ENCODE measurements at places on chromosomes 5 and 9.

- no peak for DNase-seq
These were observed 168.6 kb downstream of the INSYN2B start for GRCh38 chr5:169811680-169812079.

DNA sequence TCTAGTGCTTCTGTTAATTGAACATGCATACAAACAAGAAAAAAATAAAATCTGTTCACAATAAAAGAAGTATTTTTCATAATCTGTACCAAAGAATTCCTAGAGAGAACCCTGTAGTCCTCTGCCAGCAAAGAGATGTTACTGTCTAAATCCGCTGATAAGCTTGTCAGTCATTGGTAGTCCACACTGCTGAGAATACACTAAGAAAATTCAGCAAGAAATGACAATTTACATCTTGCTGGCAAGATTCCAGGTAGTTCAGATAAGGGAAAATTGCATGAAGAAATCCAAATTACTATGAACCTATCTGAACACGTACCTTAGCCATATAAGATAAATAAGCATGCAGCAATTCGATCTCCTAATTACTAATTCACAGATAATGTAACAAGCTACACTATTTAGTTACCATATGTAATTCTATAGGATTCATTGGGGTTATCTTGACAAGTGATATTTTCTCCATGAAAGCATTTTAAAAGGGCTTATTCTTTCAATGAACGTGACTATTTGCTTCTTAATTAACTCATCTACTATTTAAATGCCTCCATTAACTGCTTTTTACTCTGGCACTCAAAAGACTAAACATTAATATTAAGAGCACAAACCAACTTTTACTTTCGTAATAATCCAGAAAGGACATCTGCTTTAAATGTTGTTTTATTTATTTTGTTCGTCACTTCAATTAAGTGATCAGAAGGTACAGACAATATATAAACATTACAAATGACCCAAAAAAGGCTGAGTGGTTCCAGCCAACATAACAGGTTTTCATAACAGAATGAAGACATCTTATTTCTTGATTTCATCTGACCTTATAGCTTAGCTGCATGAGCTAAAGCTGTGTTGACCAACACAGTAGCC, 9.7 kb downstream of the MPDZ start:
- DNase-seq, result no peak

- DNase-seq, result no peak
These were observed 4.4 kb downstream of the SNX18 start for GRCh38 chr5:54521856-54522479.

GRCh38 chr9:75451505-75451904, 363.2 kb downstream of the OSTF1 start:
- peak; percentile 80 for DNase-seq

DNA sequence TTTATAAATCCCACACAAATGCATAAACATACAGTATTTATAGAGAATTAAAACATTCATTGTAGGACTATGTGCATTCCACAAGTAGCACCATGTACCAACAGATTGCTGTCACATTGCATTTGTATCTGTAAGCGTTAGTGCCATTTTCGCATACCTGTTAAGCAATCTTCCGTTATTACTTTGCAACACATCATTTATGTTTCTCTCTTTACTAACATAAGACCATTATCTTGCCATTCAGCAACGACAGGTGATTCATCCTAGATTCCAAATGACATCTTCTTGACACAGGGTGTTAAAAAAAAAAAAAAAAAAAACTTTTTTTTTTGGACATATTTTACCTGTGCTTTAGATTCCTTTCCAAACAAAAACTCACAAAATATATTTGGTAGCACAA, 511.8 kb downstream of the ELAVL2 start:
- DNase-seq, result no peak

DNA sequence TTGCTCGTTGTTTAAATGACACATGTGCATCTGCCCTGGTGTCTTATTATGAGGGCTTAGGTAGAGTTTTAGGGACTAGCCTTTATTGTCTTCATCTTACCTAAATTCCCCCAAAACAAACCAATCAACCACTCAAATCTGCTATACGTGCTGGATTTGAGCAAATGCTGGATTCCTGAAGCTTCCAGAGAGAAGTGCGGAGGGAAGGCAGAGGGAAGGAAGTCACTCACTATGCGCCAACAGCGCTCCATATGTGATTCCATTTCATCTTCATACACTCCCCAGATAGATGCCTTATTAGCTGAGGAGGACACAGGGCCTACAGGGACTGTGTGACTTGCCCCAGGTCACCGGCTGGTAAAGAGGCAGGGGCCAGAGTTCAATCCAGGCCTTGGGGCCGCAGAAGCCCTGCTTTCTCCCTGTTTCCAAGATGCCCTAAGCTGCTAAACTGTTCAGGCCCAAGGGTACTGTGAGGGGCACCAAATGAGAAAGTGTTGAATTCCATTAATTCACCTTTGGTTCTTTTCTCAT, 63.5 kb downstream of the OTULIN start:
- DNase-seq, result no peak

- no peak for DNase-seq
These were observed 61.0 kb downstream of the STX17 start for GRCh38 chr9:99967457-99967856.

- DNase-seq, result no peak
These were observed 13.8 kb downstream of the SNX30 start for GRCh38 chr9:112764344-112764743.

- peak; percentile 64 for DNase-seq
These were observed 24.9 kb downstream of the MELK start for GRCh38 chr9:36597412-36598178.

GRCh38 chr9:26882154-26882553, 10.4 kb downstream of the CAAP1 start:
- DNase-seq, result no peak

- DNase-seq, result no peak
These were observed 354.8 kb downstream of the TAF11L14 start for GRCh38 chr5:17989036-17989435.

- DNase-seq, result no peak
These were observed 3.0 kb downstream of the SLC22A5 start for GRCh38 chr5:132372542-132372941.

- DNase-seq, result no peak
These were observed 1181.0 kb upstream of the DMAC1 start for GRCh38 chr9:8980496-8981013.

DNA sequence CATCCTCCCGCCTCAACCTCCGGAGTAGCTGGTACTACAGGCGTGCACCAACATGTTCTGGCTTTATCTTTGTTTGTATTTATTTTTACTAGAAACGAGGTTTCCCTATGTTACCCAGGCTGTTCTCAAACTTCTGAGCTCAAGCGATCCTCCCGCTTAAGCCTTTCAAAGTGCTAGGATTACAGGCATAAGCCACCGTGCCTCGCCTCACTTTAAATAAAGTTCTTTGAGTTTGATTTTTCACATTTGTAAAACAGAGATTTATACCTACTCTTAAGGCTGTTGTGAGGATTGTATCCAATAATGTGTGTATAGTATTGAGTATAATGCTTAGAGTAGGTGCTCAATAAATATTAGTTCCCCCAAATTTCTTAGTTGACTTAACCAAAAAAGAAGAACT, 75.7 kb downstream of the MEF2C start:
- DNase-seq, result no peak

GRCh38 chr5:17839848-17840247, 205.6 kb downstream of the TAF11L14 start:
- DNase-seq, result no peak

DNA sequence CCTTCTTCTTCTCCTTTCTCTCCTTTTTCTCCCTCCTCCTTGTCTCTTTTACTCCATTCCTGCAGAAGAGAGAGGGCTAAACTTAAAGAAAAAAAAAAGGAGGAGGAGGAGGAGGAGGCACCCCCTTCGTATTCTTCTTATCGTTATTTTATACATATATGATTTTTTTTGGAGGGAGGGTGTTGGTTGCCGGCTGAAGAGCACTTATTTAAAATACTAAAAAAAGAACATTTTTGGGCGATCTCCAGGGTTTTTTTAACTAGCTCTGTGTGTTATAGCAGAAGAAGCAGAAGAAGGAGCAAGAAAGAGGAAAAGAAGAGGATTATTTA, 381 bp downstream of the NR2F1 start:
- no peak for DNase-seq

GRCh38 chr5:56490971-56491468, 257.9 kb upstream of the ANKRD55 start:
- DNase-seq, result no peak

GRCh38 chr9:116152941-116153764, 438 bp upstream of the PAPPA start:
- peak; percentile 32 for DNase-seq

DNA sequence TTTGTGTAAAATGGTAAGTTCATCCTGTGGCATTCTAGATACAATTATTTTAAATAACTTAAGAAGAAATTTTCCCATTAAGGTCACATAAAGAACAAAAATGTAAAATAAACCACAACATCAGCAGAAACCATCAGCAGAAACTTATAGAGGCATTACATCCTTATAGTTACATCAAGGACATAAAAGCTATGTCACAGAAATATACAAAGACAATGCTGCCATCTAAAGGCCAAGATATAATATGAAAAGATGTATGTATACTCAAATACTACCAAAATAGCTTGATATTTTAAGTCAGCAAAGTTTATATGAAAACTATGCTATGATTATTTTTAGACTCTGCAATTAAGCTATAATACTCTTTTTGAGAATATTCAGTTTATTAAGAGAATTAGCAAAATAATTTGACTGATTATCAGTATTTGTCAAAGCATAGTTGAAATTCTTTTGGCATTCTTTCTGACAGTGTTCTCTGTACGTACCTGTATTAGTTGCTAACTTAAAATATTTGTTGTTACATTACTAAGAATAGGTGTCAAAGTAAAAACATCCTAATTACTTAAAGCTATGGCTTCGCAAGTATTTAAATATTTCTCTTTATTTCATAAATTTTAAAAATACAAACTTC, 36.2 kb downstream of the FBXL17 start:
- DNase-seq, result peak; percentile 27

GRCh38 chr5:149586708-149587318, 5.5 kb downstream of the ARHGEF37 start:
- no peak for DNase-seq

- peak; percentile 79 for DNase-seq
These were observed 6.6 kb downstream of the TJP2 start for GRCh38 chr9:69180670-69181069.

DNA sequence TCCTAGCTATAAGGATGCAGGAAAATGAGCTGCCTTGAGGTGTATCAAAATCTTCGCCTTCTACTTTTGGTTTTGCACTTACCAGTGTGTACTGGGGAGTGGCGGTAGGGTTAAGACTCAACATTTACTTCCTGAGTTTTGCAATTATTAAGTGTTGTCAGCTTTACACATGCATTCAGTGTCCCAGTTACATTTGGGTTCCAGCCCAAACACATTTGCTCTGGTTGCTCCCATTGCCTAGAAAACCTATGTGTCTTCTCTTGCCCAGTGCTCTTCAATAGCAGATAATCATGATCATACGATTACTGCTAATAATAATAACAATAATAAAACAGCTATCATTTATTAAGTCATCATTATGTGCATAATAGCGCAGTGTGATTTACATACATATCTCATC, 241.5 kb upstream of the PAPPA start:
- DNase-seq, result no peak

GRCh38 chr5:18496041-18496440, 861.8 kb downstream of the TAF11L14 start:
- no peak for DNase-seq

DNA sequence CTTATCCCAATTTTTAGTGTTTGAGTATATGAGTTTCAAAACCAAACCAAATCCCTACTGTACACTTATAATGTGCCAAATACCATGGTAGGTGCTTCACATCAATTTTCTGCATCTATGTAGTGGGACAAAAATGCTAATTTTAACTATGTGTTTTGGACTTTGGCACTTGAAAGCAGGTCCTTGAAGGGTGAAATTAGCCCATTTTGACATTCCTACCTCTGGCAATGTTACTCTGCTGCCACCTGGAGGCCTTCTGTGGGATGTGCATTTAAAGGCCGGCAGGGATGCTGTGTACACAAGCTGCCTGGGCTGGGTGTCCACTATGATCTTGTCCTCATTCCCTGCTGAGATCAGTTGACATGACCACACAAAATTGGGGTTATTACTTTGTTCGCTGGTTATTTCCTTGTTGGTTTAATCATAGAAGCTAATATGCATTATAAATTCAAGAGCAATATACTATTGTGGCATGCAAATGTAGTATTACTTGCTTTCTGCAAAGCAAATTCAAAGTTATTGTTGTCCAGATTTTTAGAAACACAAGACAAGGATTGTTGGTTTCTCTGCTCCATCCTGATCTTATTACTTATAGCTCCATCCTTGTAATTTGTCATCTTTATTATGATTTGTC, 166.8 kb downstream of the ARHGEF28 start:
- DNase-seq, result peak; percentile 86

GRCh38 chr9:5832538-5833529, at the start of gene ERMP1:
TSS of gene ERMP1 (minus strand) at chr9:5833117. CDS start at chr9:5833027, 90 bp downstream.
- DNase-seq, result peak; percentile 90

GRCh38 chr9:99750526-99750925, 71.2 kb upstream of the NR4A3 start:
- no peak for DNase-seq

GRCh38 chr5:138565100-138565821, 9.9 kb downstream of the HSPA9 start:
- no peak for DNase-seq

GRCh38 chr9:16825331-16825725, 45.1 kb downstream of the BNC2 start:
- DNase-seq, result peak; percentile 33

DNA sequence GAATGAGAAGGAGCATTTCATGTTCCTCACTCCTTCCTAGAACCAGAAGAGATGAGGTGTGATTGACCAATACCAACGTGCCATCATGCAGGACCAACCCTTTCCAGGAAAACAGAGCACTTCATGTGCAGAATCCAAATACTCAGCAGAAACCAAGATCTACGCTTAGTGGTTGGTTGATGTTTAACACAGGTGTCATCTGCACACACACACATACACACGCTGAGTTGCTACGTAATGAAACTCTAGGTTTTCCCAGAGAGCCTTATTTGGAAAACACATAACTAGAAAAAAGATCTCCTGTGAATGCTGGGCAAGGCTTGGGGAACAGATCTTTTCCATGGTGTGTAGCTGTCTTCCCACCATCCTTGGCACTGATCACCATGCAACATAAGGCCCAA, 21.1 kb upstream of the ZNF622 start:
- no peak for DNase-seq

DNA sequence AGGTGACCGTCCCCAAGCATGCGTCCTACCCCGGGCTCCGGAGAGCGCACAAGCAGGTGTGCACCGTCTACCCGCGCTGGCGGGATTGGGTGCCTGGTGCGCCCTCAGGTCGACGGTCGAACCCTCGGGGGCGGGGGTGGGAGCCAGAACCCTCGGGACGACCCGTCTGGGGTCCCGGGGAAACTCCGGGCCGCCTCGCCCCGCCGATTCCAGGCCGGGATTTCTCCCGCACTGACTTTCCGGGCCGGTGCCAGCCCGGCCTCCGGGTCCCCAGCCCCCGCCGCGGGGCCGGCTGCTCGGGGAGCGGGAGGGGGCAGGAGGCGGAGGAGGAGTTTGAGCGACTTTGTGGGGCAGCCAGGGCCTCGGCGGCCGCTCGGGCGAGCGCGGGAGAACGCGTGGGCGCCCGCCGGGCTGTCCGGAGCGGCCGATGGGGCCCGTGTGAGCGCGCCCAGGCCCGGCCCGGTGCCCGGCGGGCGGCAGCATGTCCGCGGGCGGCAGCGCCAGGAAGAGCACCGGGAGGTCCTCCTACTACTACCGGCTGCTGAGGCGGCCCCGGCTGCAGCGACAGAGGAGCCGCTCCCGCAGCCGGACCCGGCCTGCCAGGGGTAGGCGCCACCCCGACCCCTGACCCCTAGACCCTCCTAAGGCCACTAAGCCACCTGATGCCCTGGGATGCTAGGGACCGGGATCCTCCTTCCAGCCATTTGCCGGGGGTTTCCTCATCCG, at the start of gene DAB2IP:
TSS of gene DAB2IP (plus strand) at position 340 of the 726 bp plus-strand sequence. CDS start at position 482, 142 bp downstream.
- DNase-seq, result peak; percentile 47
